GM13977 (cell line): ENCODE measurements at places on chromosomes 3 and 15.

DNA sequence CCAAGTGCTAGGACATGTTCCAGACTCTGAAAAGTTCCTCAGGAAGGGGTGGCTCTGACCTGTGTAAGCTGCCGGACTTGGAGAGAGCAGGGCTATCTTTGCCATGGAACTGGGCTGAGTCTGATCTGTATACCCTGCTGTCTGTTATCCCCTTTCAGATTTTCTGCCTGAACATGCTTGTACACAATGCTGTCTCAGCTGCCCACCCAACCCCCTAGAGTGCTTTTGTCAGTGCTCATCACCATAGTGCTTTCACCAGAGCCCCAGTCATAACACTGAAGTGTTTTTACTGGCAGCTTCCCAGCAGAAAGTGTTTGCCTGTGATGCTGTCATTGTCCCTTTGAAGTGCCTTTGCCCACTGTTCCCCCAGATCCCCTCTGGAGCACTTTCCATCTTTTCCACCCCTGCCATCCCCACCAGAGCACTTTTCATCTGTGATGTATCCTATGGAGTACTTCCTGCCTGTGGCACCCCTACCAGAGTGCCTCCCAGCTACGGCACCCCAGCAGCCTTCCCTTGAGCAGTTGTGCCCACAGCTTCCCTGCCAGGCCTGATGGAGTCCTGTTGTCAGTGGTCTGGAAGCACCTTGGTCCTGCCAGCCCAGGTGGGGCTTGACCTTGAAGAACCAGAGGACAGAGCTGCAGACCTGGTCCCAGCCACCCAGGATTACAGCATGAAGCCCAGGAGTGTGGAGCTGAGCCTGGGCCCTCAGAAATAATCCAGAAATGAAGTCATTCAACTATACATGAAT is 397.7 kb downstream of the DIPK2A start:
- DNase-seq = no peak

DNA sequence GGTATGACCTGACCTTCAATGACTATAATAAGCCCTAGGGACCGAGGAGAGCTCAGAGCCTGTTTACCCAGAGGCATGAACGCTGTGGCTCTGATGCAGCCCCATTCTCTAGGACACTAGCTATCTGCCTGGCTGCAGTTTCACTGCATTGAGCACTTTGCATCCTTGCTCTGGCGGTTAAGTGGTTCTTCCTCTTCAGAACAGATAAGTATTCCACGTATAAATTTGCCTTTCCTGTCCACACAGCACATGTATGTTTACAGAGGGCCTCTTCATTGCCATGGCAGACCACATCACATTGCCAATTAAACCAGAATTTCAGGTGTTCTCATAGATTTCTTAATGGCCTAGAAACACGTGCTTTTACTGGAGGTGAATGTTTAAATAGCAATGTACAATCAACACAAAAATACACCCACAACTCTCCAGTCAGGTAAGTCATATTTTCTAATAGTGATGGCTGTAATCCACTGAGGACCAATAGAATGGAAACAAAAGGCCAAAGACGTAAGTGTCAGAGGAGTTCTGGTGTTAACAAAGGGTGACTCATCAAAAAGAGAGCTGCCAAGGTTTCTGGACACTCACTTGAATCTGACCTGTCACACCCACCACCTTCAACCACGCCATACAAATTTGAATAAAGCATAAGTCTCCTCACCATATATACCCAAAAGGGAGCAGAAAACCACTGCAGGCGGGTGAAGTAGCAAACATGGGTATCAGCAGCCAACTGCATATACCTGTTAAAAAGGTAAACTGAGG is 553.4 kb downstream of the OCA2 start:
- DNase-seq = no peak

DNA sequence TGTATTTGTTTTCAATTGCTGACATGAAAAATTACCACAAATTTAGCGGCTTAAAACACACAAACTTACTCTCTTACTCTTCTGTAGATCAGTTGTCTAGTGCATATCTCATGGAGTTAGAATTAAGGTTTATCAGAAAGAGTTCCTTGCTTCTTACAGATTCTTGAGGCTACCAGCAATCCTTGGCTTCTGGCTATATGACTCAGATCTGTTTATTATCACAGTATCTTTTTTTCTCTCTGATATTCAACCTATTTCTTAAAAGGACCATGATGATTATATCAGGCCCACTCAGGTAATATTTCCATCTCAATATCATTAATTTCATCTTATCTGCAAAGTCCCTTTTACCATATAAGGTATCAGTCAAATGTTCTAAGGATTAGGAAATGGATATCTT is 263.5 kb upstream of the BCHE start:
- DNase-seq = no peak

- DNase-seq = no peak
Measured at GRCh38 chr3:152334761-152335160, 66.0 kb downstream of the MBNL1 start.

DNA sequence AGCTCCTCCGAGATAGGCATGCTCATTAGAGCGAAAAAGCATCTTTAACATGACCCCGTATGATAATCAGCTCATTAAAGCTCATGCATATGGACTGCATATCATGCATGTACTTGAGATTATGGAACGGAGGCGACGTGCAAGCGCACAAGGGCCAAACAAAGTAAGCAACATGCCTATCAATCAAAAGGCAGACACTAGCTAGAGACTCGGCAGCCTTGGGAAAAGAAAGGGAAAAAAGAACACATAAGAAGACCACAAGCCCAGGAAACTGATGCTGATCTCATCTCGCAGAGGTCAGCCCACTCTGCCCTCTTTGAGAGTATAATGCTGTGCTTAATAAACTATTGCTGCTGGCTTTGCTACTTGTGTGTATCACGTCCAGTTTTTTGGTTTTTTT is 2.6 kb upstream of the ACOX2 start:
- no peak for DNase-seq

- peak; percentile 35 for DNase-seq
Measured at GRCh38 chr3:122642935-122643334, 37.7 kb upstream of the PARP14 start.
